ENCODE measurements at places on chromosomes 3 and 15.

- no peak for DNase-seq
Observed at GRCh38 chr15:64701051-64701450, 74.3 kb downstream of the RBPMS2 start.

- peak; percentile 36 for DNase-seq
Observed at GRCh38 chr3:165195640-165196576, at the start of gene SLITRK3. TSS of gene SLITRK3 (minus strand) at chr3:165196384. CDS start at chr3:165190830, 5,554 bp downstream.

DNA sequence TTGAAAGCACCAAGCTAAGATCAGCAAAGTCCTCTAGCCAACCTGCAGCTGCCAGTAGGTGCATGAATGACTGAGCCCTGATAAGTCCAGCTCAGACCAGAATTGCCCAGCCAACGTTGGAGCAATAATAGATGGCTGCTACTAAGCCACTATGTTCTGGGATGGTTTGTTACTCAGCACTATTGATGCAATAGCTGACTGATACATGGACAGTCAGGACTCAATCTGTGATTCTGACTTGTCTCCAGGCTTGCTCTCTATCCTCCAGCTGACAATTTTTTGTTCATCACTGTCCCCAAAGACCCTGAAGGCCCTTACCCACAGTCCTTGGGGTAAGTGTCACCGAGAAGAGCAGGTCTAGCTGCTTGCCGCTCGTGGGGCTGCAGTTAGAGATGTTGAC, 55.3 kb downstream of the CDCP1 start:
- no peak for DNase-seq

DNA sequence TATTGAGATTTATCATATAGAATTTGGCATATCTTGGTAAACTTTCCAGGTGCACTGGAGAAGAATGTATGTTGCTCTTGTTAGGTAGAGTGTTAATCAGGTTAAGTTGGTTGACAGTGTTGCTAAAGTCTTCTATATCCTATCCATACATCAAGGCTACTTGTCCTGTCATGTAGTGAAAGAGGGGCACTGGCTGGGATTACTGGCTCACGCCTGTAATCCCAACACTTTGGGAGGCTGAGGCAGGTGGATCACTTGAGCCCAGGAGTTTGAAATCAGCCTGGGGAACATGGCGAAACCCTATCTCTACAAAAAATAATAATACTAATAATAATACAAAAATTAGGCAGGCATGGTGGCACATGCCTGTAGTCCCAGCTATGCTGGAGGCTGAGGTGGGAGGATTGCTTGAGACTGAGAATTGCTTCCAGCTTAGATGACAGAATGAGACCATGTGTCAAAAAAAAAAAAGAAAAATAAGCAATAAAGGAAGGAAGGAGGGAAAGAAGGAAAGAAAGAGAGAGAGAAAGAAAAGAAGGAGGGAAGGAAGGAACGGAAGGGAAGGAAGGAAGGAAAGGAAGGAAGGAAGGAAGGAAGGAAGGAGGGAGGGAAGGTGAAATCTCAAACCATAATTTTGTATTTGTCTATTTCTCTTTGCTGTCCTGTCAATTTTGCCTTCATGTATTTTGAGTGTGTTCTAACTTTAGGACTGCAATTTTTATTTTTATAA, 57.4 kb upstream of the IQSEC1 start:
- DNase-seq: no peak

- DNase-seq: no peak
Observed at GRCh38 chr3:195094191-195094921, 176.6 kb downstream of the XXYLT1 start.

DNA sequence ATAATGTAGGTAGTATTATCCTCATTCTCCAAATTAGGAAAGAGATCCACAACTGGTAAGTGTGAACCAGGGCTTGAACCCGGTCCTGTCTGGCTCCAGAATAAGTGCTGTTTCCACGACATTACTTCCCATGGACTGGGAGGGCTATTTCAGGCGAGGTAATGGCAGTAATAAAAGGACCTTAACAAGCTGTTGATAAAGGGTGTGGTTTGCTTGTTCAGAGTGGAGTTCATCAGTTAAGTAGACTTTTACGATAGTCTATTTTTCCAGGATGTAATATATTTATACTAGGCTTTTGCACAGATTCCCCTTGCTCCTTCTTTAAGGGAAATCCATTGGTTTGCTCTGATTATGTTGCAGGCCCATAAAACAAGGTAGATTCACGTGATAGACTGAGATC, 88.4 kb upstream of the TNFAIP8L3 start:
- DNase-seq: no peak

DNA sequence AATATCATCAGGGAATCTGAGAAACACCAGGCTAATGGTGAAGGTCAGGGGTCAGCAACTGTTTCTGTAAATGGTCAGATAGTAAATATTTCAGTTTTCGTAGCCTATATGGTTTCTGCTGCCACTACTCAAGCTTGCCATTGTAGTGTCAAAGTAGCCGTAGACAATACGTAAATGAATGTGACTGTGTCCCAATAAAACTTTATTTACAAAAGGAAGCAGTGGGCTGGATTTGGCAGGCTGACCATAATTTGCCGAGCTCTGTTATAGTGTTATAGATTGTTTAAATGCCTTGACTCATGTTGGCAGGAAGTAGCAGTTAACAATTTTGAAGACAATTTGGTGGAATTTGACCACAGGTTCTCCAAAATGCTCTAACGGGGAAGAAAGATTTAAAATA, 548.2 kb downstream of the FOXP1 start:
- DNase-seq: no peak

GRCh38 chr3:65112751-65113300, 425.0 kb upstream of the ADAMTS9 start:
- no peak for DNase-seq

DNA sequence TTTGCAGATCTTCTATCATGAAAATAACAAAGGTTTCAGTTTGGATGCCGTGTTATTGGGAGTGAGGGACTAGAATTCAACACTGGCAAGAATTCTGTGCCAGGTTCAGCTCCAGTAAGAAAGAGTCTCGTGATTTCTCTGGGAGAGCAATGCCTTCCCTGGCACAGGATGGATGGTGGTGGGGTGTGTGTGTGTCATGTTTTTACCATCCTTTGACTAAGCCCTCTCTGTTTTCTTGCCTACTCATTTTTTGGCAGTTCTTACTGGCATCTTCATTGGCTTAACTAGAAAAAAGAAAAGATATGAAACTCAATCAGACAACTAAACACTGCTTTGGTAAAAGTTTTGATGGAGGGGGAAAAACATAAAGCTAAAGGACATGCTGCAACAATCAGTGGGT, 86.6 kb downstream of the FMN1 start:
- DNase-seq: no peak

- no peak for DNase-seq
Observed at GRCh38 chr3:38268522-38268921, 2.9 kb downstream of the SLC22A13 start.

DNA sequence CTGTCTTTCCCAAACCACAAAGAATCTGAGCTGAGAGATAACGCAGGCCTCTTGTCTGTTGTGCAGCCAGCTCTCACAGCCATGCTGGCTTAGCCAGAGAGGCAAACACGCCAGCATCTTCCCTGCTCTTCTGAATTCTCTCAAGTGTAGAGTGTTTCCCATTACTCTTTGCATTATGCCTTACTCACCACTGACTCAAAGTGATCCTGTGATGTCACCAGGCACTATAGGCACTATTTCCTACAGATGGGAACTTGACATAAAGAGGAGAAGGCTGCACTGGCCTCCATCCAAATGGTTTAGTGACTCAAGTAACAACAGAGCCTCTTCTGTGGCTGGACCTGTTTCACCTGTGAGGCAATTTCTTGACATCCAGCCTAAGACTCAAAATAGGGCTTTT, 44.4 kb downstream of the PDZRN3 start:
- no peak for DNase-seq

DNA sequence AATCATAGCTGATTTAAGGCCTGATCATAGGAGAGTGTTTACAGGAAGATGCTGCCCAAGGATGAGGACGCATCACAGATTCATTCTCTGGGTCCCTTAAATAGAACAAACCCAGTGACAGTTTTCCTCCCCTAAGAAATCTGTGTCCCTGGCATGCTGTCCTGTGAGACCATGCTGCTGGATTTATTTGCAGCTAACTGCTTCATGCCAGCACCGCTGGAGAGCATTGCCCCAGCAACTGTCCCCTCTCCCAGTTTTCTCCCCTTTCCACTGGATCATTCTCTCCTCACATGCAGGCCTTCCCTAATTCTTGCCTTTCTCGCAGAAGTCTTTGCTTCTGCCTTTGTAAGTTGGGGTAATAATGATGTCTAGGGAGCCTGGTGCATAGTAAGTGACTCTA, 29.3 kb upstream of the DCP1A start:
- no peak for DNase-seq

- DNase-seq: no peak
Observed at GRCh38 chr3:192825216-192825615, 92.4 kb downstream of the MB21D2 start.

DNA sequence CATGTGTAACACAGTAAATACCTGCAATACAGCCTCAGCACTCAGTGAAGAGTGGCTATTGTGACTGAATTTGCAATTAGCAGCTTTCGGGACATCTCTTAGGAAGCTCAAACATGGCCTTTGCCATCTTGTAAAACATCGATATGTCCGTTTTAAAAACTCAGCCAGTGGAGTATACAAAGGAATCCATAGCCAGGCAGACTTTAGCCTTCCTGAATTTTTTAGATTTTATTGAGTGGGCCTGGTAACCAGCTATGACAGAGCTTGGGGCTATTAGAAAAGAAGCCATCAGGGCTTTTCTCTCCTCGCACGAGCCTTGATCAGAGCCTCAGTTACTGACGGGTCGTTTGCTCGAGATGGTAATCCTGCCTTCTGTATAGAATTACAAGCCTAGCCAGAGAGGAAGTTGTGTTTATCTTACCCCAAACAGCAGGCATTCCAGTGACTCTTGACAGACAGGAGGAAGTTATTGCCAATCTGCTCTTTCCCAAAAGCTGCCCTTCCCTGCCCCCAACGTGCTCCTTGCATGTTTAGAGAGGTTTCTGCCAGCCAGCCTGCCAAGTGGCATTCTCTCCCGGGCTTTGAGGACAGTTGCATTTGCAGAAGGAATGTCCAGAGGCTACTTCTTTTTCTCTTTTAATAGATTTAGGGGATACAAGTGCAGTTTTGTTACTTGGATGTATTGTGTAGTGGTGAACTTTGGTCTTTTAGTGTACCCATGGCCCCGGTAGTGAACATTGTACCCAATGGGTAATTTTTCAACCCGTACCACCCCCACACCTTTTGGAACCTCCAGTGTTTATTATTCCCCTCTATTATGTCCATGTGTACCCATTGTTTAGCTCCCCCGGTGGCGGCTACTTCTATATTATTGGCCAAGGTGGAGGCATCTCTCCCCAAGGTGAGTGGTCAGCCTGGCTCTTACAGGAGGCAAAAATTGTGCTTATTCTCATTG, 40.6 kb downstream of the ITPR1 start:
- DNase-seq: no peak

DNA sequence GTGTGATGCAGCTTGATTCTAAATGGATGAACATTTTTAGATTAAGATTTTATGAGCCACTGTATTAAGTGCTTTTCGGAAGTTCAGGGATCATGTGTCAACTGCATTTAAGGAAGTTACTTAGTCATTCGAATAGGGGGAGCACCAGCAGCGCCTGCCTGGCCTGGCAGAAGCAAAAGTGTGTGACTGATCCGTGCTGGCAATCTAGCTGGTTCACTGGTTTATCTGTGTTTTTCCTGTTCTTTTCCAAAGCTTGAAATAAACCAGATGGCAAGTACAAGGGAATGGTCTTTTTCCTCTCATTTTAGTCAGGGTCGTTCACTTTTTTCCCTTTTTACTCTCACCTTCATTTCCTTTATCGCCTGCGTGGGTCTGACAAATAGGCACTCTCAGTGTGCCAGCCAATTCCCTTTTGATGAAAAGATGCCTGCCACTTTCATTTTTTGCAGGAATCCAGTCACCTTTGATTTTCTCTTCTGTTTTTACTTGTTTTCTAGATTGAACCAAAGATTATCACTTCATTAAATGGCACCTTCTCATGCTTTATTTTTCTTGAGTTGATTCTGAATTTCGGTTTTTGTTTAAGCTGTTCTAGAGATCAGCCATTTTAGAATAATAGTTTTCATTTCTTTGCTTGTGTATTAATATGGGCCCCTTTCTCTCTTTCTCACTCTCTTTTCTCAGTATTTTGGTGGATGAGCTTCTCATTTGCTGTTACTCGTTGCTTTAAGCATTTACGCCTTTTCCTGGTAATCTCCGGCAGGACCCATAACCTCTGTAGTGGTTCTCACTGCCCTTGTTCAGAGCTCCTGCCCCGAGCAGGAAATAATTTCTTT, 2.8 kb downstream of the ABHD2 start:
- no peak for DNase-seq

DNA sequence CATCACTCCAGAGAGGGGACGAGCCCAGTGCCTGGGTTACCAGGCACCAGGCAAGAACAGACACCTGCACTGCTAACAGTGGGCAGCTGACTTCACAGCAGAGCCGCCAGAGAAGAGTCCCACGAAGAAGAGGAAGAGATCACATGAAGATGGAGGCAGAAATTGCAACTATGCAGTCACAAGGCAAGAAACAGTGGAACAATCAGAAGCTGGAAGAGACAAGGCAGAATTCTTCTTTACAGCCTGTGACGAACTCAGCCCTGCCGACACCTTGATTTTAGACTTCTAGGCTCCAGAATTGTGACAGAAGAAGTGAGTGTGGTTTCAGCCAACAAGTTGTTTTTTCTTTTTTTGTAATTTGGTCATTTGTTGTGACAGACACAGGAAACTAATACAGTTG, 59.2 kb downstream of the IL12A start:
- no peak for DNase-seq

- no peak for DNase-seq
Observed at GRCh38 chr3:74532446-74532845, 82.0 kb downstream of the CNTN3 start.

DNA sequence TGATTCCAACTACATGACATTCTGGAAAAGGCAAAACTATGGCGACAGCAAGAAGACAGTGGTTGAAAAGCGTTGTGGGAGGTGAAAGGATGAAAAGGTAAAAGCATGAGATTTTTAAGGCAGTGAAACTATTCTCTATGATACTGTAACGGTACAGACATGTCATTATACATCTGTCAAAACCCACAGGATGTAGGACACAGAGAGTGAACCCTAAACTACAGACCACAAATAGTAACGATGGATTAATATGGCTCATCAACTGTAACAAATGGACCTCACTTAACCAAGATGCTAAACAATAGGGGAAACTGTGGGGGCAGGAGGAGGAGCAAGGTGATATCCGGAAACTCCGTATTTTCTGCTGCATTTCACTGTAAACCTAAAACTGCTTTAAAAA, 39.1 kb downstream of the MYO9A start:
- DNase-seq: no peak

GRCh38 chr15:41490355-41490754, 3.3 kb upstream of the ITPKA start:
- DNase-seq: no peak

DNA sequence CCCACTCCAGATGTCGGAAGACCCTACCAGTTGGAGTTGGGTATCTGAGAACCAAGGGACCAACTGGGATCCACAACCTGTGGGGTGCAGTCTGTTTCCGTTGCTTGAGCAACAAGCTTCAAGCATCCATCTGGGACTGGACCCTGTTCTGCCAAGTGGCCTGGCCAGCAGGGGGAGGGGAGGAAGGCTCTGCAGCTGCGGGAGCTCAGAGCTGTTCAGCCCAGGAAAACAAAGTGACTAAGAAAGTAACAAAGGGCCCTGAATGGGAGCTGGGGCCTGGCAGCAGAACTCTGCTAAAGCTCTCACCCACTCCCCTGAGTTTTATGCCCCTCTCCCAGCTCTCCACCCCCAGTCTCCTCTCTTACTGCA, 2.7 kb downstream of the TYRO3 start:
- no peak for DNase-seq
